Breast epithelium (tissue), 4 donors: ENCODE measurements at places on chromosomes 16 and 17. TPM values are rescaled to one million over a fixed set of nuclear protein-coding genes. Genes with fewer than 3 reads are reported as not detected.

GRCh38 chr17:46028374-46028773 lies 29.3 kb downstream of the STH start:
- H3K27ac ChIP-seq, result no peak overlapping the region

GRCh38 chr17:17225901-17226300 lies 11.1 kb downstream of the FLCN start:
- DNase-seq, result no peak
- H3K27ac ChIP-seq, result no peak overlapping the region
- no peak overlapping the region for H3K4me3 ChIP-seq
- H3K27me3 ChIP-seq, result no peaks in the 10 kb centered on the region
- H3K36me3 ChIP-seq, result peaks cover 16% of the 10 kb centered on the region
- no peaks in the 10 kb centered on the region for H3K4me1 ChIP-seq

DNA sequence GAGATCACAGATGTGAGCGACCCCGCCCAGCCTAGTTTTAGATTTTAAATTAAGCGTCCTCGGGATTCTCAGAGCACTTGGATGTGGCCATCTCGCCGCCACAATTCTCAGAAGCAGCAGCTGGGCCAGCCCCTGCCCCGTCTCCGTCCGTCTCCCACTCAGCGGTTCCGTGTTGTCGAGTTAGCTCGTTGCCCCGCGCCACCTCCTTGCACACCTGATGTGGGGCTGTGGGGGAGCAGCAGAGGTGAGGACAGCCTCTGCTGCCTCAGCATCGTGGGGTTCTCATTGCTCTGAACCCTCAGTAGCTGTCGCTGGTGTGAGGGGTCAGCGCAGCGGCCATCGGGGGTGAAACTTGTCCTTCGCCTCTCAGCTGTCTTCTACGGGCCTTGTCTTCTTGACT lies 8.2 kb upstream of the RPL13 start:
- H3K4me3 ChIP-seq, result no peak overlapping the region
- peaks cover 12% of the 10 kb centered on the region for H3K36me3 ChIP-seq
- no peaks in the 10 kb centered on the region for H3K4me1 ChIP-seq
- H3K27ac ChIP-seq, result no peak overlapping the region
- no peaks in the 10 kb centered on the region for H3K27me3 ChIP-seq

The LSM12 gene
- 43.6 TPM for total RNA-seq

The NPIPA7 gene
- 3.5 TPM for total RNA-seq
